ENCODE measurements at places on chromosomes 5 and 9.
A peak's percentile ranks its signal among the peaks of the same experiment; 100 is the strongest.

GRCh38 chr9:137030538-137031527, 1.1 kb downstream of the FUT7 start:
- peak; percentile 38 for DNase-seq

- no peak for DNase-seq
These were observed 128.6 kb upstream of the MAST4 start for GRCh38 chr5:66467564-66467963.

DNA sequence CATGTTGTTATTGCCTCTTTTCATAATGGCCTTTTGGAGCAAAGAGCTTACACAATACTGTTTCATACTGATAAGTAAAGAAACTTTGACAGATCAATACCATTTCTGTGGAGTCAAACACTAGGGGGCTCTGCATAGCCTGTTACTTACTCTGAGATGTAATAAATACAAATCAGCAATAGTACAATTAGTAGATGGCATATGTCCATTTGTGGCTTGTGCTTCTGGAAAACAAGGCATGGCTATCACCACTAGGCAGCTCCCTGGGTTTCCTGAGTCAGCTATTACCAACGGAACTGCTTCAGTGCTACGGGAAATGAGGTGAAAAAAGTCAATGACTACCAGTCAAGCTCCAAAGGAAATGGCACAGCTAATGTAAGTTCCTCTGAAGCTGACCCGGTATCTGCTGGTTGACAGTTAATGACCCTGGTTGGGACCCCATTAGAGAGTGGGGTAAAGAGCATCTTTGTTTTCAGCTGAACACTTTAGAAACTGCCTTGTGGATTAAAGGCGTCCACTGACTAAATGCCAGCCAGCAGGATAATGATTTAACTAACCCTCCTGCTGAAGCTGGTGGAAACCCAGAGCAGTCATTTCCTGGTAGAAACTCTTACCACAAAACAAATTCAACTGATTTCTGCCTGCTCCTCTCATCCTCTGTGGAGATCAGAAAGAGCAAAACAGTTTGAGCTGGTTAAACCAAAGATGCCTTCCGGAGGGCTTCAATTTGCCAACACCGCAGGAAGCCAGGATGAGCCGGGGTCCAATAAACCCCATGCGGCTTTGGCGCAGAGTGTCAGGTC, 69.0 kb upstream of the FAM169A start:
- no peak for DNase-seq

GRCh38 chr5:27038476-27038875, at the start of gene CDH9:
TSS of gene CDH9 (minus strand) at chr5:27038586. CDS start at chr5:26988333, 50,253 bp downstream.
- no peak for DNase-seq

Measured in bone marrow (tissue), 2 donors.